ENCODE measurements at places on chromosomes 7 and 10.

GRCh38 chr7:87100326-87100725 is 40.9 kb upstream of the ELAPOR2 start:
- no peak for DNase-seq

DNA sequence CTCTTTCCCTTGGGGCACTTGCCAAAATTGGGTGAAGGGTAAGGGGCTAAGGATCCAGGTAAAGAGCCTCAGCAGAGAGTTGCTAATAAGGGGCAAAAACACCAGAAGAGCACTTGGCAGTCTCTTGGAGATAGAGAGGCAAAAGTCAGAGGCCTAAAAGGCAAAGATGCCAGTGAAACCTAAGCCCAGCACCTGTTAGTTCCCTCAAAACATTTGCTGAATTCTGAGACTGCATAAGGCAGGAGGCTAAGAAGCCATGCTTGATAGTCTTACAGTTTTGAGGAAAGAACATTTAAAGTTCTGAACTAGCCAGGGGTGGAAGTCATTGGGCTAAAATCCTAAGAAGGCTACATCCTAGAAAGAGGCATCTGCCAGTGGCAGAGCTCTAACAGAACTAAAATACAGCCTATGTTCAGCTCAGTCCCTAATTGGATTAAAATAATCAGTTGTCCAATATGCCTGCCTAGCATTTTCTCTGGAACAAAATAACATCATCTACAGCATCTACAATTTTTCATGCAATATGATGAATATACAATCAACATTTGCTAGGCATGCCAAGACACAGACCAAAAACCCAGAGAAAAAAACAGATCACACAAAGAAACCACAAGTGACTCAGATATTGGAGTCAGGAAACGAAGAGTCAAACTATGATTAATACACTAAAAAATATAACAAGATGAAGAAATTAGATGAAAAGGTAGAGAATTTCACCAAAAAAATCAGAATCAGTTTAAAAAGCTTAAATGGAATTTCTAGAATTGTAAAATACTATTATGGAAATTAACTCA is 7.7 kb downstream of the HTR7 start:
- no peak for DNase-seq

DNA sequence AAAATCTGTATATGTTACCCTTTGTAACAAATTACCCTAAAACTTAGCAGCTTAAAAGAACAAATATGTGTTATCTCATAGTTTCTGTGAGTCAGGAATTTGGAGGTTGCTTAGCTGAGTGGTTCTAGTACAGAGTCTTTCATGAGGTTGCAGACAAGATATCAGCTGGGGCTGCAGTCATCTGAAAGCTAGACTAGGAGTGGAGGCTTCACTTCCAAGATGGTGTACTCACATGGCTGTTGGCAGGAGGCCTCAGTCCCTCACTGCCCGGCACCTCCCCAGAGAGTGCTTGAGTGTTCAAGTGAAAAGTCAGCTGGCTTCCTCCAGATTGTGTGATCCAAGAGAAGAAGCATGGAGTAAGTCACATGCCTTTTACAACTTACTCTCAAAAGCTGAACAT is 16.9 kb upstream of the GGCT start:
- no peak for DNase-seq

GRCh38 chr7:27388561-27388960 is 146.0 kb downstream of the EVX1 start:
- DNase-seq = no peak

- DNase-seq = no peak
Observed at GRCh38 chr7:149586646-149587645, 89.3 kb upstream of the ZNF746 start.

DNA sequence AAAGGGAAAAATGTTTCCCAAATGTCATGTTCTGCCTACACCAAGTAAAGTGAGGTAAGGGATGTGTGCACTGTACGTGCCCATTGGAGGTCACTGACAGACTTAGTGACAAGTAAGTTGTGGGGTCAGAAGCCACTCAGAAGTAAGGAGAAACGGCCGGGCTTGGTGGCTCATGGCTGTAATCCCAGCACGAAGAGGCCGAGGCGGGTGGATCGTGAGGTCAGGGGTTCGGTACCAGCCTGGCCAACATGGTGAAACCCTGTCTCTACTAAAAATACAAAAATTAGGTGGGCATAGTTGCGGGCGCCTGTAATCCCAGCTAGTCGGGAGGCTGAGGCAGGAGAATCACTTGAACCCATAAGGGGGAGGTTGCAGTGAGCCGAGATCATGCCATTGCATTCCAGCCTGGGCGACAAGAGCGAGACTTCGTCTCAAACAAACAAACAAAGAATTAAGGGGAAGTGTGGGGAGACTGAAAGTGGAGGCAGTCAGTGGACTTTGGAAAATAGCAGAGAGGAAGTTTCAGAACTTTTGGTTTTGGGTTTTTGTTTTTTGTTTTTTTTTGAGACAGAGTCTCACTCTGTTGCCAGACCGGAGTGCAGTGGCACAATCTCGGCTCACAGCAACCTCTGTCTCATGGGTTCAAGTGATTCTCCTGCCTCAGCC is 114.8 kb downstream of the WDFY4 start:
- no peak for DNase-seq

DNA sequence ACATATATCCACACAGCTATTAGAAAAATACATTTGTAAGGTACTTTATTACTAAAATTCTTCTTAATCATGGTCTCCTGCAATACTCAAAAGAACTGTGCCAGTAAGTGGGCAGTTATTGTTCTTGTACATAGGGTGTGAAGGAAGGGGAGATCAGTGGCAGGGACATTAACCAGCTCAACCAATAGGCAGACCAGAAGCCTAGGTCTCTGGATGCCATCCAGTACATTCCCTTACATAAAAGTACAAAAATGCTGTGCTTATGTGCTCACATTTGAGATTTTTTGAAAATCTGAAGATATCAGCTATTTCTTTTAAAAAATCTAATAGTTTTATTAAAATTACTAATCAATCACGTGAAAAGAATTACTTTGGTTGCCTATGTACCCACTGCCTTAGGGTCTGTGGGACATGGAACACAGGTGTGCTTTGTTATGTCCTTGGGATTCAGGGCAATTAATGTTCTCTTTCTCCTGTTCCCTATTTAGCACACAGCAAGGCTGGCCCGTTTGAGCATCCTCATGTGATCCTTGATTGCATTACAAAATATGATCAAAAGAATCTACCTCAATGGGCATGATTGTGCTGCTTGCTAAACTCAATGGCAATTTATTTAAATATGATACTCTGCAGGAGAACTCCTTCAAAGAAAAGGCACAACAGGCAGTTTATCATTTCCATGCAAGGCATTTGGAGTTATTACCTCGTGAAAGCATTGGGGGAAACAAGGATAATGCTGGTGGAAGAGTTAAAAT is 22.7 kb downstream of the TWIST1 start:
- no peak for DNase-seq

GRCh38 chr10:31041011-31041410 is 9.3 kb upstream of the ZNF438 start:
- DNase-seq = no peak

DNA sequence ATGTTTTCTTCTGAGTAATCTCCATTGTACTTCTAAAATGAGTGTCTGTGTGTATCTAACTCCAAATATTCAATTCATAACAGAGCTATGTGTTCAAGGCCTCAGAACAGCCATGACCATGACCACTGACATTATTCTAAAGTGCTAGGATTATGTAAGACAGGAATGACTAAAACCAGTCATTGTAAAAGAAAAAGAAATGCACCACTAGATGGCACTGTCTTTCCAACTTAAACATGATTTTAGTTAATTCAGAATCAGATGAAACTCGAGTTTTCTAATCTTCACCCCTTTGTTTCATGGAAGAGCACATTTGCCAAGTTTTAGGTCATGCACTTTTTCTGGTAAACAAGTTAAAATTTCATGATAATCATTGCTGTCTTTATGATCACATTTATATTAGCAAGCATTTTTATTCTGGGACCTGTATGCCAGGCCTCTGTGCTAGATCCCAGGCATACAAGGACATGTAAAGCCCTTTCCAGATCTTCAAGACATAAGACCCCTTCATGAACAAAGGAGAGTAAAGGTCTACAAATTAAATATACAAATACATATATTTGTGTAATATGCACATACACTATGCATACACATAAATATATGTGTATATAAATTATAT is 26.1 kb upstream of the RSU1 start:
- no peak for DNase-seq

- no peak for DNase-seq
Observed at GRCh38 chr7:5625938-5626337, 155.5 kb downstream of the RNF216 start.

DNA sequence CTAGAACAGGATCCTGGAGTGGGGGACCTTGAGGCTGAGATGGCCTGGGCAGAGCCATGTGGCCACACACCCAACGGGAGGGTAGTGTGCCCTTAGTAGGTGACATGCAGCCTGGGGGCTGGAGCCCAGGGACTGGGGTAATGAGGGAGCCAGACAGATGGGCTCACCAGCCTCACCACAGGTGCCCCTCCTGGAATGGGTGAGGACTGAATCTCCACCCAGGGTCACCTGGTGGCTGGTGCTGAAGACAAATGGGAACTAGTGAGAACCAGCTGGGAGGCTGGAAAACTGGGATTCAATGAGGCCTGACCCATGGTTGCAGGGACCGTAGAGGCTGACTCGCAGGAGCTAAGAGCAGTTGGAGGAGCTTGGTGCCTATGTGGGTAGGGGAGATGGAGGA is 6.1 kb downstream of the ZP3 start:
- DNase-seq = no peak

GRCh38 chr10:95567903-95568630 is 6.9 kb upstream of the SORBS1 start:
- no peak for DNase-seq

GRCh38 chr10:15744217-15744865 is 24.6 kb upstream of the ITGA8 start:
- no peak for DNase-seq

GRCh38 chr10:130393342-130393741 is 257.2 kb downstream of the GLRX3 start:
- DNase-seq = no peak

DNA sequence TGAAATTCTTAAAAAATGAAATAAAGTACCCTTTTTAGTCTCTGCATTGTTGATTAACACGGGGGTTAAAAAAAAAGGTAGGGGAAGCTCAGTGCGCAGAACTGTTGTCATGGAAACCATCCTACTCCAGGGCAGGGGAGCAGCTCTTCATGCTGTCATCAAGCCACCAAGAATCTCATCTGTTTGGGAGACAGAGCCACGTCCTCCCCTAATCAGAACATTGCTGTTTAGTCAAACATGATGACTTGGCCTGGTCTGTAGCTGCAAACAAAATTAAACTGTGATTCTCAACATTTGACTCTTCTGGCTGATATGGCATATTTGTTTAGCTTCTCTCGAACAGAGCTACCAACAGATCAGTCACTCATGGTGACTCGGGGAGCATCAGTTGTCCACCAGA is 254.4 kb upstream of the KLF14 start:
- no peak for DNase-seq

GRCh38 chr10:132229834-132230556 is 43.2 kb downstream of the DPYSL4 start:
- DNase-seq = no peak

GRCh38 chr7:18320971-18321567 is 174.5 kb upstream of the HDAC9 start:
- no peak for DNase-seq

GRCh38 chr10:67771200-67771599 is 66.8 kb downstream of the DNAJC12 start:
- no peak for DNase-seq

GRCh38 chr10:16845248-16845647 is 28.0 kb upstream of the RSU1 start:
- DNase-seq = no peak

- no peak for DNase-seq
Observed at GRCh38 chr10:73809061-73809818, 2.2 kb downstream of the NDST2 start.

GRCh38 chr10:76523246-76523645 is 1091.8 kb downstream of the LRMDA start:
- no peak for DNase-seq

DNA sequence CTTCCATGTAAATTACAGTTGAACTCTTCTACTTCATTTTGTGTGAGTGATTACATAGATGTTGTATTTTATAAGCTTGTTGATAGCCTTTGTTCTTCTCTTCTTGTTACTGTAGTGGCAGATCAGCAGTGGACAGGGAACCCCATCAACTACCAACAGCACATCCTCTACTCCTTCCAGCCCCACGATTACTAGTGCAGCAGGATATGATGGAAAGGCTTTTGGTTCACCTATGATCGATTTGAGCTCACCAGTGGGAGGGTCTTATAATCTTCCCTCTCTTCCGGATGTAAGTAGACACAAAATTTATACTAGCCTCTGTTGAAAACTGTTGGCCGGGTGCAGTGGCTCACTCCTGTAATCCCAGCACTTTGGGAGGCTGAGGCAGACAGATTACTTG is 110.7 kb downstream of the TRIM24 start:
- no peak for DNase-seq
